ENCODE measurements at places on chromosomes 16 and 17.

GRCh38 chr17:19364699-19365498 lies 2.4 kb upstream of the B9D1 start:
- no peak for DNase-seq

DNA sequence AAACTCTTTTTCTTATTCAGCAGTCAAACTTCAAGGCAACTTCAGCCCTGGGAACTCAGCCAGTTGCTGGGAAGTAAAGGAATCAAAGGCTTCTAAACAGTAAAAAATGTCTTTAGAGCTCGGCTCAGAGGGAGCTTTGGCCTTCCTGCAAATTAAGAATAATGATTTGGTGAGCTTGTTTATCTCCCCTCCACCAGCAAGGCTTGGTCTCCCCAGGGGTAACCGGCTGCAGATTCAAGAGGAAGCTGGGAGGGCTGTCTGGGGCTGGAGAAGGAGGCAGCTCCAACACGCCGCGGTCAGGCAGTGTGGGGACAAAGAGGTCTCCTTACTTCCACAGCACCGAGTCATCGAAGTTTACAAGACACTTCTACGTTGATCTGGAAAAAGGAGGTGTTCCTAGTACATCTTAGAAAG lies 17.7 kb upstream of the DOC2B start:
- DNase-seq: no peak

DNA sequence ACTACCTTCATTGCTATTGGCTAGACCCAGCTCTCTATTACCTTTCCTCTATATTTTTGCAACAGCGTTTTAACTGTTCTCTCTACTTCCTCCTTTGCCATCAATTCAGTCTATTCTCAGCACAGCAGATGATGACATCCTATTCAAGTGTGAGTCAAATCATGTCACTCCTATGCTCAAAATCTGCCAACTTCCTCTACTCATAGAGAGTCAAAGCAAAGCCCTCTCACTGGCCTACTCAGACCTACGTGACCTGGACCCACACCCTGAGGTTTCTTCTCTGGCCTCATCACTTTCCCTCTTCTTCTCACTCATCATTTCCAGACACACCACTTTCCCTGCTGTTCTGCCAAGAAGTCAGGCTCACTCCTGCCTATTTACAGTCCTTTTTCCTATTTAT lies 289.0 kb upstream of the AXIN2 start:
- DNase-seq: no peak

GRCh38 chr17:38967290-38967738 lies at the start of gene FBXO47:
TSS of gene FBXO47 (minus strand) at chr17:38967403. CDS start at chr17:38963025, 4,378 bp downstream.
- DNase-seq: peak; percentile 64

DNA sequence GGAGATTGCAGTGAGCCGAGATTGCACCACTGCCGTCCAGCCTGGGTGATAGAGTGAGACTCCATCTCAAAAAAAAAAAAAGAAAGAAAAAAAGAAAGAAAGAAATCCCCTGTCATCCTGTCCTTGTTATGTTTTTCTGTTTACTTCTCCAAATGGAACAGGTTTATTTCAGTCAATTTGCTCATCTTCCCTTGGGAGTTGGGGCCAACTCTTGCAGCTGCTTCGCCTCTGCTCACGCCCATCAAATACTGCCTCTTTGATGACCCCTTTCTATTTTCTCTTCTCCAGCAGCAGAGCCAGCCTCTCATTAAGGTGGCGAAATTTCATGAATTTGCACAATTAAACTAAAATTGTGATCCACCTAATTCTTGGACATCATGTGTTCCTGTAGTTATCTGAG lies 173.4 kb downstream of the ZNF18 start:
- no peak for DNase-seq

- DNase-seq: no peak
These were observed 7.6 kb upstream of the PPP1R1B start for GRCh38 chr17:39618956-39619785.

GRCh38 chr16:49857423-49858181 lies 1.7 kb upstream of the ZNF423 start:
- DNase-seq: peak; percentile 89

DNA sequence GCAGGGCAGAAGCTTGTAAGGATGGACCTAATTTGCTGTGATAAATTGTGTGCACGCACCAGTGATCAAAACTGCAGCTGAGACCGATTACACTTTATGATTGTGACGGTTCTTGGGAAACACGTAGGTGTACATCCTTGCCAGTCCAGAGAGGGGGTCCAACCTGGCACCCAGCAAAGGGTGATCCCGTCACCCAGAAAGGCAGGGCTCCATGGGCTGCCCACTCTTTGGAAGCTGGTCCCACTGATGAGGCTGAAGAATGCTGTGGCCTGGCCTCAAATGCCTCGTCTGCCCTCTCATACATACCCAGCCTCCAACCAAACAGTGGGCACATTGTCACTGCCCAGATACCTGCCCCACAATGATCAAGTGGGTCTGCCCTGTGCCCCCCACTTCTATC lies 132.0 kb downstream of the C16orf78 start:
- no peak for DNase-seq

Measured in GM13977 (cell line).